Stimulated activated CD4-positive, alpha-beta T cell treated with anti-CD3 and anti-CD28 coated beads, Interleukin-2, amount 100 ng/mL, for 24 hours (primary cell): ENCODE measurements at places on chromosomes 11 and 22.

DNA sequence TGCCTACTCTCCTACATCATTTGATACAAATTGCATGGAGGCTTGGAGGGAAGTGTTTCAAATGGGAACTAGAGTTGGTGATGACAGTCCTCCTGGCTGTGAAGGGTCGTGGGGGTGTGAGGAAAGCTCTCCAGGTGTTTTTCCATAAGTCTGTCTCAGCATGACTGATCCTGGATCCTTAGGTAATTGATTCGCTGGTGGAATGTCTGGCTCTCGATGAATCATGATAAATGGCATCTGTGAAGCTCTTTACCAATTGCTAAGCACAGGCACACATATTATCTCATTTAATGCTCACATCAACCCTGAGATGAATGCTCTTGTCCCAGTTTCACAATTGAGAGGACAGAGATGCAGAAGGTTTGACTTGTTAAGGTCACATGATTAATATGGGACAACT, 107.5 kb downstream of the PKNOX2 start:
- DNase-seq: no peak

GRCh38 chr11:43908683-43909082, 28.1 kb downstream of the ALKBH3 start:
- no peak for DNase-seq

GRCh38 chr11:61549662-61550568, 31.0 kb downstream of the SYT7 start:
- DNase-seq: no peak

GRCh38 chr11:15941206-15941770, 415.1 kb downstream of the SOX6 start:
- peak; percentile 33 for DNase-seq

DNA sequence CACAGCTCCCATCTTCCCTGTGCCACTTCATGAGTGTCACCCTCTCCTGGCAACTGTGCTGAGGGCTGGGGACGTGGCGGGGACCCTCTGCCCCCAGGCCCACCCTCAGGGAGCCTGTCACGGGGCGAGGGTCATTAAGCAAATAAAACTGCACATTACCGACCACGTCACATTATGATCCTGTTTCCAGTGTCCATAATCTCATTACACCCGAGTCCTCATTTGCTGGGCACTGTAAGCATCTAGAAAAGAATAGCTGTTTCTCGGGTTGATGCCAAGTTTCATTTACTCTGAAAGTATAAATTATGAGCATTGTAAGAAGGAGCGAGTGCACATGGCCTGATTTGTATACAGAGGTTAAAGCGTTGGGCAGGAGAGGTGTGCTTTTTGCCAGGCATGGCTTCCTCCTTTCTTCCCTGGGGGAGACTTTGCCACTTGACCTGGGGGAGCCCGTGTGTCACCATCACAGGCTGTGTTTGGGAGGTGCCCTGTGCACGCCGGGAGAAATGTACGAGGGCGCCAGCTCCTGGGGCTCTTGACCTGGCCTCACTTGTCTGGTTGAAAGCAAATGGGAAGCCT, 50.5 kb downstream of the LRP5 start:
- DNase-seq: no peak

GRCh38 chr11:43920598-43921419, 21.6 kb upstream of the C11orf96 start:
- DNase-seq: no peak

GRCh38 chr11:110493346-110493745, 63.6 kb downstream of the FDX1 start:
- DNase-seq: no peak

- DNase-seq: no peak
Measured at GRCh38 chr22:42855211-42855610, 1.9 kb downstream of the ARFGAP3 start.

- no peak for DNase-seq
Measured at GRCh38 chr11:19012636-19013035, 47.9 kb downstream of the MRGPRX2 start.

DNA sequence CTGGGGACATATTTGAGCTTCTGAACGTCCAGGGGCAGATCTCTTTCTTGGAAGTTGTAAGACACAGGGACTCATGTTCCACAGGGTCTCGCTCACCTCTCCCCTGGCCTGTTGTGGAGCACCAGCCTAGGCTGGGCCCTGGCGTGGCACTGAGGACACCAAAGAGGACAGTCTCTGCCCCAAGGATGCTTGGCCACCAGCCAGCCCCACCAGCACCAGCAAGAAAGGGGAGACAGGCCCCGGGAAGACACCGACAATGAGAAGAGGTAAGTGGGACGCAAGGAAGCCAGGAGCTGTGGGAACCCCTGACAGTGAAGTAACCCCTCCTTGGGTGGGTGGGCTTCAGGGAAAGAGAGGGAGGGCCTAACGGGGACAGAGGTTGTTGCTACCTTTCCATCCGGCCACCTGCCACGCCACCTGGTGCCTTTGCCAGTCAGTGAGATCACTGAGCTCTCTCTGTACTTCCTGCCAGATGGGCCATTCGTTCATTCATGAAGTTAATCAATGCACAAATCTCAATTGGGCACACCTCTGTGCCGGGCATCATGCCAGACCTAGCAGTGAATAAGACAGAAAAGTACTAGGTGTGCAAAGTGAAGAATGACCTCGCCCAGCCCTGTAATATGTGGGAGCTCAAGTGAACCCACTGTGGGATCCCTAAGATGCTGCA, 11.1 kb downstream of the APOL5 start:
- no peak for DNase-seq

DNA sequence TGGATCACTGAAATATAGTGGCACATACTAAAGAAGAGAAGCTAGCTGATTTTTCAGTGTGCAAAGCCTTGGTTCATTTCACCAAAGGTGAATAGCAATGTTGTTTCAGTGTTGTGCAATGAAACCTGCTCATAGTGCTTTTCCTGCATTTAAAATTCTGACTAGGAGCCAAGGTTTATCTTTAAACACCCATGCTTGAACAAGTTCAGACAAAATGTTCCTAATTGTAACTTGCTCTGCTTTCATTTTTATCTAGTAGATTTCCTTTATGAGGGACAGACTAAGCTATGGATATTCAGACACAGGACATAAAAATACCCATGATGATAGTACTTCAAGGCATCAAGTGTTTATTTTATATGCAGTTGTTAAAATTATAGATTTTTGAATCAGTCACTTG, 47.7 kb downstream of the BBOX1 start:
- DNase-seq: no peak

GRCh38 chr22:49905465-49905864, 12.8 kb downstream of the ALG12 start:
- no peak for DNase-seq

DNA sequence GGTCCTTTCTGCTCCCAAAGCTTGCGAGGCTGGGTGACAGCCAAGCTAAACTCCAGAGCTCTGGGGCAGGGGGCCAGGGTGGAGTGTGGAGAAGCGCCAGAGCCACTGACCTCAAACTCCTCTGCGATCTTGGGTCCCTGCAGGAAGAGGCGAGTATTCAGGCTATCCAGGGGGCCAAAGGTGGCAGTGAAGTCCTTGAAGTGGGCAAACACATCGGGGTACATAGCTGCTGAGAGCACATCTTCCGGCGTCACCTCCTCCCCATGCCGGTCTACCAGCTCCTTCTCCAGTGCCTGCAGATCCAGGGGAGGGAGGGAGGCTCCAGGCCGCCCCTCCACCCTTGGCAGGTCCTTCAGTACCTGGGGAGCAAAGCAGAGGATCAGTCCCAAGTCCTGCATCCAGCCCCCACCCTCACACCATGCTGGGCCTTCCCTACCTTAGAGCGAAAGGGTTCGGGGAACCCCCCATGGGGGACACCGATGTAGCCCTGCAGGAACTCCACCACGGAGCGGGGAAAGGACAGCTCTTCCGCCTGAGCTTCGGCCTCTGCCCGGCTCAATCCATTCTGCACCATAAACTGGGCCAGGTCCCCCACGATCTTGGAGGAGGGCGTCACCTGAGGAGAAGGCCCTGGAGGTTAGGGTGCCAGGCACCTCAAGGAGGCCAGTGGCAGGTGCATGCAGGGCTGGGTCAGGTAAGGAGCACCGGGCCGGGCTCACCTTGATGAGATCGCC, 6.4 kb downstream of the RCE1 start:
- no peak for DNase-seq

GRCh38 chr11:64178203-64178602, 7.8 kb upstream of the STIP1 start:
- DNase-seq: no peak

- peak; percentile 54 for DNase-seq
Measured at GRCh38 chr11:128346804-128347203, 240.6 kb downstream of the ETS1 start.

- no peak for DNase-seq
Measured at GRCh38 chr11:79253280-79253679, 187.6 kb downstream of the TENM4 start.

DNA sequence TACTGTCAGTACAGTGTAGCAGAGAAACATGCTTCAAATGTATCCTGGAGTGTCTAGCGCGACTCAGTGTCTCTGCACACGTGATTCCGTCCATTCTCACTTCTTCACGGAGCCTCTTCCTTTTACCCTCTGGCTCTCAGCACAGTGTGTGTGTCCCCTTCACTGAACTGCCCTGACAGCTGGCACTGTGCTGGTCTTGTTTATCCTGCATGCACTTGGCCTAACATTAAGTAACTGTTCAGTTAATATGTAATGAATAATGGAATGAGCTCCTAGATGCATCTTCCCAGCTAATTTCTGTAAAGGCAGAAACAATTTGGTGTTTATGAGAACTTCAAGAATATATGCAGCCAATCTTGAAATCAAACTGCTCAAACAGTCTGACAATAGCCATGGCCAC, 44.4 kb downstream of the KMT5B start:
- DNase-seq: no peak

DNA sequence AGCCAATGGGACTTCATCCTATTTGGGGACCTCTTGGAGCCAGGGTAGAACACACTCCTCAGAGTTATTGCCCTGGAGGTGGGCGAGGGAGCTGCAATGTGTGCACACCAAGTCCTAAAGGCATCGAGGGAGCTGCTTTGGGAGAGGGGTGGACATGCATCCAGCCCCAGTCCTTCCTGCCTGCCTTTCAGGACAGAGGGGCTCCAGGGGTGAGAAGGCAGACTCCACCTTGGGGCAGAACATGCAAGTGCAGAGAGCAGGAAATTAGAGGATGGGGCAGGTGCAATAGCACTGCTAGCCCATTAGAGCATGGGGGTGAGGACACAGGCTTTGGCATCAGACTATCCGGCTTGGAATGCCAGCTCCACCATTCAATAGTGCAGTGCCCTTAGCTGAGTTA, 288.5 kb downstream of the OPCML start:
- no peak for DNase-seq

GRCh38 chr11:116641561-116642045, 131.2 kb downstream of the BUD13 start:
- peak; percentile 47 for DNase-seq

GRCh38 chr22:47088480-47089158, 326.2 kb downstream of the TBC1D22A start:
- no peak for DNase-seq

- DNase-seq: no peak
Measured at GRCh38 chr22:32842486-32842885, 41.0 kb downstream of the TIMP3 start.

GRCh38 chr11:73186294-73186850, 31.7 kb upstream of the P2RY2 start:
- no peak for DNase-seq

DNA sequence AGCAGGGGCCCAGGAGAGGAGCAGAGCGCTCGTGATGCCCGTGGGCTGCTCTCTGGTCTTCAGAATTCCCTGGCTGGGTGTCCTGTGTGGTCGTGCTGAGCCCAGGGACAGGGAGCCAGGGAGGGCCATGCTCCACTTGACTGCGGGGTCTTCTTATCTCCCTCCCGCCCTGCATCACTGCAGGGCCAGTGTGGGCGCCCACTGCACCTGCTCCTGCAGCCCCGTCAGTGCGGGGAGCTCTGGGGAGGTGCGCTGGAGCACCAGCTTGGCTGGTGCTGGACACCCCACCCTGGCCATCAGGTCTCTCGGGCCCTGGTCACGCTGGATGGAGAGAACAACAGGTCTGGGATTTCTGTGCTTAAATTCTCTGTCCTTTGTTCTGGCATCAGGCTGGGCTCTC, 31.8 kb downstream of the B3GAT1 start:
- no peak for DNase-seq

DNA sequence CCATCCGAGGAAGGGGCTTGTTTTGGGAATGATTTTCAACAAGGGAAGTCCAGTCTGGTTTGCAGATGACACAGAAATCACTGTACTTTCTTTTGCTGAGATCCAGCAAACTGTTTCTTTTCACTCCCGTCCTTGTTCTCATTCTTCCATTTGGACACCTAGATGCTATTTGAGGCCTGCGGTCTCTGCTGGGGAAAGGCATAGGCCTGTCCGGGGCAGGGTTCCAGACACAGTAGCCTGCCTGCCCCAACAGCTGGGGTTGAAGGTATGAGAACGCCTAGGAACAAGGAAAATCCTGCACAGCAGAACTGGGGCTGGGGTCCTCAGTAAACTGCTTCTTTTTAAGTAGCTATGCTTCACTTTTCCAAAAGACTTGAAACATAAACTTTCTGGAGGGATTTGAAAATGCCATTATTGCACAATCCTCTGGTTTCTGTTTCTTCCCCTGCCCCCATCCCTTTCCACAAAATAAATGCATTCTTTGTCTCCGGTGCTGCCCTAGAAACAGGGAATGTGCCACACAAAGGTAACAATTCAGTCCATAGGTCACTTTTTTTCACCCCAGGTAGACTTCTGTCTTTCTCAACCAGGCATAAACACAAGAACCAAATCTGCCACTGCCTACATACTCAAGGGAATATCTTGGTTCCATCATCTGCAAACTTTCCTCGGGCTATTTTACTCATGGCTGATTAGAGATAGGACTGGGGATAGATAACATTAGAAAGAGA, 174.8 kb upstream of the MTMR2 start:
- DNase-seq: no peak

GRCh38 chr11:2092956-2093412, 46.2 kb downstream of the IGF2 start:
- DNase-seq: peak; percentile 57

GRCh38 chr11:112871909-112872500, 89.2 kb upstream of the NCAM1 start:
- no peak for DNase-seq

DNA sequence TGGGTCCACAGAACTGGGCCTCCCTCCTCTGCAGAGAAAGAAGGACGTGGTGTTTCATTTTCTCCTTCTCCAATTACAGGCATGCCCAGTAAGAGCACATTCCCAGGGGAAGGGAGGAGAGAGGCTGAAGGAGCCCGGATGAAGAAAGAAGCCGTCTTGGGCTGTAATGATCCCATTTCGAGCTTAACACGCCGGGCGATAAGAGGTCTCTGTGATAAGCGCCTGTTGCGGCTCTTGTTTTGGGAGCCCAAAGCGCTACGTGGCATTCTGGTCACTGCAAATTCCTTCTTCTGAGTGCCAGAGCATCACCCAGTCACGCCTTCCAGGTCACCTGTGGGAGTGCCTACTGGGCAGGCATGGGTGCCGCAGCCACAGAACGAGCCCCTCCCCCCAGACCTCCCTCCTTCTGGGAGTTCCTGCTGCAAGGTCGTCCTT, 57.5 kb downstream of the ANO1 start:
- DNase-seq: no peak

- DNase-seq: no peak
Measured at GRCh38 chr11:15114501-15115475, at the start of gene INSC. Gene INSC, plus strand, starts transcription at chr11:15114923. Its CDS starts 34,252 bp downstream, at chr11:15149175.

DNA sequence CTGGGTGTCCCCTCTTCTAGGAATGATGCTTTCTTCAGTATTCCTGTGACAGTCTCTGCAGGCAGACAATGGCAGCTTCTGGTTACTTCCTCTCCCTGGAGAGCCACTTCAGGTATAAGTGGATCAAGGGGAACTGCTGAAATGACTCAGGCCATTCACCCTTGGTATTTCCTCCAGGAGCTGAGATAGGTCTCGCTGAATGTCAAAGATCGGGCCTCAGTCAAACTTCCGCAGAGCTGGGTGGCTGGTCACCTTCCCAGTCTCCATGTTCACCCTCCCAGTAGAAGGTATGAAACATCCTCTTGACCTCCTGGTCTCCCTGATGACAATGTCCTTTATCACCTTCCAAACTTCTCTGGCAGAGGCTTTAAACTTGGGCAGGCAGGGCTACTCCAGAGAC, 1.8 kb upstream of the ANKK1 start:
- DNase-seq: no peak
